Endodermal cell (in vitro differentiated cells): ENCODE measurements at places on chromosomes 6 and 20.

DNA sequence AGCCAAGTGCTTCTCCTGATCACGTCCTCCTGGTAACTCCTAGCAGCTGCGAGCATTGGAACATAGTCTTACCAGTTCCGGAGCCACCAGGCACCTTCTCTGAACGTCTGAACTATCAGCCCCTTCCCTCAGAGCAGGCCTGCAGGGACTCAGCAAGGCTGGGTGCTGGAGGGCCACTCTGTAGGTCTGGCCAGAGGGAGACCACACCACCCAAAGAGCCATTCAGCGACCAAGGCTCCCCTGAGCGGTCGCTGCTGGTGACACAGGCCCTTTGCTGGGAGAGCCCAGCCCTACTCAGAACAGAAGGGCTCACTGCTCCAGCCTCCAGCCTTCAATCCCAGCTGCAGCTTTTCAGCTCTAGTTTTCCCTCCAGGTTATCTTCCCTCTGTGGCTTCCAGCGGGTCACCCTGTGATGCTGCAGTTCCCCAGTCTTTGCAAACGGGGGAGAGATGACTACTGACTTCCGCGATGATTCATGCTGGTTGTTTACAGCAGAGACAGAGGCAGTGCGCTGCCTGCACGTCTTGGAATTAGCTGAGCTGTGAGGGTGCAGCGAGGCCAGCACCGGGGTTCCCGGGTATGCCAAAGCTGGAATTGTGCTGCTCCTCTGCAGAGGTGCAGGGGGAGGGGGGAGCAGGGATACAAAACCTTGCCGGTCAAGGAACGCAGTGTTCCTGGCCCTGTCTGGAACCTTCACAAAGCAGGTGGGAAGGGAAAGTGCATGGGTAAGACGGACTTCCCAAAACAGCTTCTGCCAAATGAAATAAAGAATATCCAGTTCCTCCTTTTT is 161.4 kb downstream of the LY86 start:
- peak; percentile 85 for DNase-seq

- no peak for DNase-seq
Measured at GRCh38 chr6:116463301-116463700, 2.1 kb downstream of the CALHM6 start.

DNA sequence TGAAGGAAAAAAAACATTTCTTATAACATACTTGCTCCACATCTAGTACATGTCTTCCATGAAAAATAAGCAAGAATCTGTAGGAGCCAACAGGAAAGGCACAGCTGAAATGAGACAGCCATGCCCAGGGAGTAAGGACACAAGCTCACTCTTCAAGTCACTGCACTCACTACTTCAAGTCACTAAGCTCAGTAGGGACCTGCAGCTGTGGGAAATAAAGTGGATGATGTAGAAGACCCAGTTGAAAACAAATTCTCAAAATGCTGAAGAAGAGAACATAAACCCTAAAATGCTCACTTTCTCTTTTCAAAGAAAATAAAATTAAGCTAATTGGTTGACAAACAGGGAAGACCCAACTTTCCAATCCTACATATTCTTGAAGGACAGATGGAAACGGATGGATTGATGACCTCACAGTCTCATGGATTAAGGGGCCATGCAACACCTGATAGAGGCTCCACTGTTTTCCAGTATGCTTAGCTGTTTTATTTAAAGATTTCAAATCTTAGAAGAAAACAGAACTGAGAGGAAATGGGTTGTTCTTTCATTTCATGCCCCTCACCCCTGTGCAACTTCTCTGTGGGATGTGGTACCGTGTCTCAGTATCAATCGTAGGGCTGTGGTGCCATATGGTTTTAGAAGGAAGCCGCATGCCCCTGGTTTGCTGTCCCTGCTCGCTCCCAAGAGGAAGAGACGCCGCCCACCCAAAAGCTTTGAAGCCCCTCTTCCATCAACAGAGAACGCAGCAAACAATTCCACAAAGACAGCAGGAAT is 133.3 kb downstream of the WDR27 start:
- DNase-seq: no peak

- DNase-seq: no peak
Measured at GRCh38 chr6:75842732-75843131, 93.7 kb downstream of the MYO6 start.

DNA sequence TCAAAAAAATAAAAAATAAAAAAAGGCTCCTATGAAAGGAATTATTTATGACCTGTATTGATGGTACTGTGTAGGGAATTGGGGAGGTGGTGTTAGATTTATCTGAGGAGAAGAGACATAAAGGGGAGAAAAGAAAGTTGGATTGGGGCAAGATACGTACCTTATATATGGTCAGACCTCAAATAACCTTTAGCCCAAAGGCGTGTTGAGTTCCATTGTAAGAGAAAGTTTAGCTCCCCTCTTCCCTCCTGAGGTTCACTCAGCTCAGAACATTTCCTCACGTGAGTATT is 296.9 kb downstream of the ADGB start:
- no peak for DNase-seq

GRCh38 chr6:119234457-119234856 is 115.1 kb downstream of the MAN1A1 start:
- DNase-seq: no peak

- DNase-seq: no peak
Measured at GRCh38 chr6:45256697-45257695, 71.1 kb upstream of the RUNX2 start.

GRCh38 chr6:89745096-89745495 is 74.5 kb downstream of the MDN1 start:
- DNase-seq: no peak

- DNase-seq: no peak
Measured at GRCh38 chr6:31430449-31430848, 27.1 kb downstream of the MICA start.

- DNase-seq: no peak
Measured at GRCh38 chr20:31695849-31696804, 26.5 kb downstream of the BCL2L1 start.

DNA sequence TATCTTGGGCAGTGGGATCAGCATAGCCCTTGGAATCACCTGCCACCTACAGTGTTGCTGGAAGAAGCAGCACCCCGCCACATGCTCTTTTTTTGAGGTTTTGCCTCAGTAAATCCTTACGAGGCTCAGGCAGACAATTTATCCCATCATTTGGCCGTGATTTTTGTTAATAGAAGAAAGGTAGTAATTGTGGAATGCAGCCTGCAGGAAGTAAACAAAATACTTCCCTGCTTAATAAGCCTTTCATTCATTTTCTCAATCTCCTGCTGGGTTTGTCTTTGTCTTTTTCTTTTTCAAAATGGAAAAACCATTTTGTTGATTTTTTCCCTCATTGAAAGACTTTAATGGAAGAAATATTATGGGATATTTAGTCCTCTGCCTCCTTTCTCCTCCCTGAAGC is 93.7 kb upstream of the CD83 start:
- DNase-seq: no peak

GRCh38 chr6:30842754-30843610 is 41.3 kb upstream of the DDR1 start:
- DNase-seq: no peak

DNA sequence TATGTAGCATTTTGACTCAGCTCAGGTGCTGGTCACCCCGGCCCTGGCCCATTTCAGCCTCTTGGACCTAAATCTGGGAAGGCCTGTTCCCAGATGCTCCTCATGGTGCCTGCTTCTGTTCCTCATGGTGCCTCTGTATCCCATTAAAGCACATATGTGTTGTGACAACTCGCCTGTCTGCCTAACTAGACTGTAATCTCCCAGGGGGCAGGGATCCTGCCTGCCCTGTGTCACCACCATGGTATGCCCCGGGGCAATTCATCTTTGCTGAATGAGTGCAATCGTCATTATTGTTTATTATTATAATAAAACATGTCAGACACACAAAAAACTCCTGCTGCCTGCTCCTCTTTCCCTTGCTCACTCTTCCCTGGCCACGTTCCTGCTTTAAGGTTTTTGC is 62.0 kb downstream of the ZFP64 start:
- DNase-seq: no peak

DNA sequence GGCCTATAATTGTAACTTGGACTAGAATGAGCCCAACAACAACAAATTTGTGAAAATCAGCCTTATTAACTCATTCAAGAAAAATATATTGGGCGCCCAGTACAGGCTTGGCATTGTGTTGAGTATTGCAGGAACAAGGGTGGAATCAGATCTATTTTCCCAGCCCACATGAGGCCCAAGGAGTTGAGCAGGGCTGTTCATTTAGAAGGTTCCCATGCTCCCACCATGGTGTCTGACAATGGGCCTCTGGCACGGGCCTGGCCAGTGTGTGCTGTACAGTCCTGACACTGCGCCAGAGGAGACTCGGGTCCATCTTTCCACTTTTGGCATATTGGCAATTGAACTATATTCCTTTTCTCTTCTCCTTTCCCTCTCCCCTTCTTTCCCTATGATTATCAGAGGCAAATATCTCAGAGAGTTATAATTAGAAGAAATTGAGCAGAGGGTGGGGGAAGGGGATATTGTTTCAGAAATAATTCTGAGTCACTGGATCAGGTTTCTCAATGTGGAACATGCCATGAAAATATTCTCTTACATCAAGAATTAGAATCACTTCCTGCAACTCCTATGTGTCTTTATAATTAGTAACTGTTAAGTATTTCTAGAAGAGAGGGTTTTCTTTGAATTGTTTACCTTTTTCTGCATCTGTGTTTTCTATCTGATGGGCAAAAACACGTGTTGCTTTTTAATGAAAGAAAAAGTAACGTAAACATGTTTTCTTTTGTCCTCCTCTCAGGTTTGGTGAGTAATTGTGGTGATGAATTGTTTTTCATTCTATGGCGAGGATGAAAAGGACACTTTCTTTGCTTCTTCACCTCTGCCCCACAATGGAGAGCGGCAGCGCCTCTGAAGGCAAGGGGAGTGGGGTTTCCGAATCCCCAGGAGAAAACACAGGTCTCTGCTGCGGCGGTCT is 209.4 kb downstream of the FOXA2 start:
- DNase-seq: no peak

GRCh38 chr6:170153436-170154319 is 137.2 kb downstream of the DLL1 start:
- DNase-seq: peak; percentile 79

GRCh38 chr6:52503851-52504781 is 72.7 kb downstream of the TRAM2 start:
- peak; percentile 54 for DNase-seq

DNA sequence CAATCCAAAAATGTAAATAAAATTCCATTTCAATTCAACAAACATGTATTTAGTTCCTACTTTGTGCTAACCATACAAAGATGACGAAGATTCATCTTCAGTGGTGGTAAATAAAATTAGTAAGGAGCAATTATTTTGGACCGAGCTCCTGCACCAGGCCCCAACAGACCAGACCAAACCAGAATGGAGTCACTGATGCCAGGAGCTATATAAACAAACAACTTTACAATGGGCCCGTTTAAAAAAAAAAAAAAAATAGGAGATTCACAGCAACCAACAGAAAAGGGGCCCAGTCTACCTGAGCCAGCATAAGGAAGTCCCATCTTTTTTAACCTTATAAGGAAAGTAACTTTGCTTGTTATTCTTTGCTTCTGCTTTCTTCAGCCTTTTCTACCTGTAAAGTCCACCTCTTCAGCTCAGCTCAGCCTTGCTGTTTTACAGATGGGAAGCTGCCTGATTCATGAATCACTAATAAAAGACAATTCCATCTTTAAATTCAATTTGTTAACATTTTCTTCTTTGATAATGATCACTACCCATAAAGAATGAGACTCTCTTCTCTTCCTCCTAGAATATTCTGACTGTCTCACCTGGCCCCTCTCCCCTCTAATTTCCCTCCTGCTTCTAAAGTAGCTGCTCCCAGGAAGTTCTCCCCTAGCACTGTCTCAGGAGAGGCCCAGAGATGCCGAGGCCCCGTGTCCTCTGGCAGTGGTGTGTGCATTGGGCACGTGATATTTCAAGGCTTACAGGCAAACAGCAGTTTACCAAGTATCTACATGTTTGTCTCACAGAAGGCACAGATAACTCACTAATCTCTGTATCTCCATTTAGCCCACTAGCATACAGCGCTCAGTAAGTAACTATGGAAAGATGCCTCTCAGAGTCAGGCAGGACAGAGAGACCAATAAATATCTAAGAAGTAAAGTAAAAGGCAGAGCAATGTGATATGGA is 8.4 kb downstream of the MBOAT1 start:
- DNase-seq: no peak

DNA sequence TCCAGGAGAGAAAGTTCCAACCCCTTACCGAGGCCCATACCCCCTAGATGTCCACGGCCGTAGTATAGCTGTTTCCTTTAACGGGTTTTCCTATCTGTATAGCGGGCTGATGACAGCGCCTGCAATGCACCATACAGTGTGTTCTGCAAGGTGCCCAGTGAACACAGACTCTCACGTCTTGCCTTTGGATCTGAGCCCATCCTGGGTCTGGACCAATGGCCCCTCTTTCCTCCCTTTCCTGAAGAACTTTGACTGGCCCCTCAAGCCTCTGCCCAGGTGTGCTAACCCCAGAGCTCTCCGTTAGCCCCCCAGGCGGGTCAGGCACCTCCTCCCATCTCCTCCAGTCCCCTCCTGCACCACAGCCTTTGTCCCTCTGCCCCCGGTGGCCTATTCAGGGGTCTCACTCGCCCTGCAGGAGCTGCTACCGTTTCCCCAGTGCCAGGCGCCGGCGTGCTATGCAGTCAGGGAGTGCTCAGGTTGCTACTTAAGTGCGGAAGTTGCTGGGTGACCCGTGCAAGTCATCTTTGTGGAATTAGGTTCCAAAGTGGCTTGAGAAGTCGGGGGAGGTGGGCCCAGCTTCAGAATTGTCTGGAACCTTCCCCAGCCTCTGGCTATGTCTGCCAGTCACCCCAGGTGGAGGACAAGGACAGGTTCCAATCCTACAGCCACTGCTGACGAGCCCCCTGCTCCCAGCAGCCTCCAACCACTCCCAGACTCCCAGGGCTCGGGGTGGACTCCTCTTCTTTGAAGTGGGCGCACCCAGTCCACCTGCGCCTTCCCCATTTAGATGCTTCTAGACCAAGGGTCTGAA is 35.0 kb upstream of the ZBP1 start:
- peak; percentile 73 for DNase-seq

DNA sequence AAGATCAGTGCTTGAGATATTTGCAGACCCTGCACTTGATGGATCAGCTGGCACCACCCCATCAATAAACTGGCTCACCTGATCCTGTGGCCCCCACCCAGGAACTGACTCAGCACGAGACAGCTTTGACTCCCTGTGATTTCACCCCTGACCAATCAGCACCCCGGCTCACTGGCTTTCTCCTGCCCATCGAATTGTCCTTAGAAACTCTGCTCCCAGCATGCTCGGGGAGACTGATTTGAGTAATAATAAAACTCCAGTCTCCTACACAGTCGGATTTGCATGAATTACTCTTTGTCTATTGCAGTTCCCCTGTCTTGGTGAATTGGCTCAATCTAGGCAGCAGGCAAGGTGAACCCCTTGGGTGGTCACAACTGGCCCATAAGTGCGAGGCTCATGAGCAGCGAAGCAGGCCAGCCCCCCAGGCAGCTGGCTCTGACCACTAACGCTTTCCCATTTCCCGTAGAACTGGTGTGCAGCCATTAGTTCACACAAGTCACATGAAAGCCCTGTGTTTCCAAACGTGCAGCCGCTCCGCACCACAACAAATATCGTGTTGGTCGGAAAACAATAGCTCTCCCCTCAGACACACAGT is 79.6 kb downstream of the RSPH3 start:
- no peak for DNase-seq

- peak; percentile 27 for DNase-seq
Measured at GRCh38 chr6:107786709-107787588, 37.2 kb downstream of the SCML4 start.
